NCI-H748 treated with DMSO at 0.1 percent for 48 hours (cell line): ENCODE measurements at places on chromosomes 11 and 22.

GRCh38 chr11:88689548-88690240 is 352.2 kb upstream of the CTSC start:
- DNase-seq, result no peak

DNA sequence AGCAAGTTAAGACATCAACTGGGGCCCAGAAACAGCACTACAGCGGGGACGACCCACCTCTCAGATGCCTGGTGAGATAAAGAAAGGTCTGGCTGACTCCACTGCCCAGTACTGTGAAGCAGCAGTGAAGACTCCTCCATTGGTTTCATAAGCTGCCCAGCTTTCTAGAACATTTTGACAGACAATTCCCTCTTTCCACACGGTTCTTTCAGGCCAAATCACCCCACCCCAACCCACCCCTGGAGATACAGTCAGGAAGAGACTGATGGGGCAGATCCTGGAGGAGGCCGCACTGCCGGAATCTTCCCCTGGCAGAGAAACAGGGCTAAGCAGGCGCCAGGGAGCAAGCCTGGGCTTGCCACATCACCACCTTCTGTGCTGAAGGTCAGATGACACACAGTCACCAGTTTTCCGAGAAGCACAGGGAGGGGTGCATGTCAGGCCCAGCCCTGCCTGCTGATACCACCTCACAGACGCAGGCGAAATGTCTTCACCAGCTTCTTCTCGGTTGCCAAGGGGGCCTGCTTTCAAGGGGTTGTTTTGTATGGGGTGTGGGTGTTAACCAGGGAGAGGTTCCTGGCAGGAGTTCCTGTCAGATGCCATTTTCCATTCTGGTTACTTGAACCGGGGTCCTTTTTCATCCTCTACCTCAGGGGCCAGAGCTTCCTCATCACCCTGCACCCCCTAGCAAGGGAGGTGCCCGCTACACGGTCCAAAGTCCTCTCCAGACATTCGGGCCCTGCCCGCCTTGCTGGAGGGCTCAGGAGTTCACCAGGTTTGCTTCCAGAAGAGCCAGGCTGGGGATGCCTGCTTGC is 1.4 kb upstream of the NEAT1 start:
- DNase-seq, result peak; percentile 61

DNA sequence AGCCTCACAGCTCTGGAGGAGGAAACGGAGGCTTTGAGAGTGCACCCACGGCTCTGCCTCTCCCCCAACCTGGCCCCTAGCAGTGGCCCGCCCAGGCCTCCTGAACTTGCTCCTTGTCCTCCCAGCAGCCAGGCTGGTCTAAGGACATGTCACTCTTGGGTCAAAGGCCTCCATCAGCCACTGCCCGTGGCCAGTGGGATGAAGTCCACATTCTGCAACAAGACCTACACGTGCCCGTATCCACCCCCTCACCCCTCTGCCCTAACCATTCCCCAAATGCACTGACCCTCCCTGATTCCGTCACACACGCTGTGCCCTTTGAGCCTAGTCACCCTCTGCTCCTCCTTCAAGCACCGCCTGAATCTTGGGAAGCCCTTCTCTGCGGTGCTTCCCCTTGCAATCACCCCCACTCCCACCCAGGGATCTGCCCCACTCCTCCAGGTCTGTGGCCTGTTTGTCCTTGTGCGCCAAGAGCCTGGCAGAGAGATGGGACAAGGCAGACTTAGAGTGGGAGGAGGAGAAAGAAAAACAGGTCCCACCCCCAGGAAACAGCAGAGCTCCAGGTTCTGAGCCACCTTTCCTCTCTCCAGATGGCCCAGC is 37.5 kb upstream of the TEF start:
- no peak for DNase-seq

DNA sequence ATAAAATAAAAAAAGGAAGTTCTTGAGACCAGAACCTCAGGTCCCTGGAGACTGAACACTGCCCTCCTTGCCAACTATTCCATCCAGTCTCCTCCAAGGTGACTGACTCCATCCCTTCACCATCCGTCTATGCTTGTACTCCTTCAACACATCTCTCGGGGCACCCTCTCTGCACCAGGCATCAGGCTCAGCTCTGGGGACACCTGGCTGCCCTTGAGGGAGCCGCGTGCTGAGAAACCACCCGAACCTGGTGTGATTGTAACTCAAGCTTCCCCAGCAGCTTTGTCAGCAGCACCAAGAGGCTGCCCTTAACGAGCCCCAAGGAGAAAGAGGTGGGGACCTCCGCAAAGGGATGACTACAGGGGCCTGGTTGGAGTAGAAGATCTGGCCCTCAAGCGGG is 1.7 kb downstream of the PTPN5 start:
- DNase-seq, result no peak

- no peak for DNase-seq
Measured at GRCh38 chr22:36358533-36359469, 29.0 kb downstream of the MYH9 start.

- no peak for DNase-seq
Measured at GRCh38 chr11:15166204-15166603, 51.5 kb downstream of the INSC start.

DNA sequence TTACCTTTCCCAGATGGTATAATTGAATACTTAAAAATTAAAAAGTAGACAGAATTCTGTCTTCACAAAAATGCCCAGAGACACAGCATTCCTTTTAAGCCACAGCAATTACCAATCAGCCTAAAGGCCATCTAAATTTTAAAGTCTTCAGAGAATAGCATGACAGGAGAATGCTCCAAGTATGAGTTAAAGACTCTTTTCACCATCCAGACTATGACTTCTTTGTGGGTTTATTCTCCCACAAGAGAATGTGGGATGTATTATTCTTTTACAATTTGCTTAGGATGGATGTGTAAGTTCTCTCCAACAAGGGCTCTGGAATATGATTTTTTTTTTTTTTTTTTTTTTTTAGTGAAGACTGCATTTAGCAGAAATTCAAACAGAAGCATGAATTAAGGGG is 249.9 kb downstream of the TTC28 start:
- DNase-seq, result no peak

DNA sequence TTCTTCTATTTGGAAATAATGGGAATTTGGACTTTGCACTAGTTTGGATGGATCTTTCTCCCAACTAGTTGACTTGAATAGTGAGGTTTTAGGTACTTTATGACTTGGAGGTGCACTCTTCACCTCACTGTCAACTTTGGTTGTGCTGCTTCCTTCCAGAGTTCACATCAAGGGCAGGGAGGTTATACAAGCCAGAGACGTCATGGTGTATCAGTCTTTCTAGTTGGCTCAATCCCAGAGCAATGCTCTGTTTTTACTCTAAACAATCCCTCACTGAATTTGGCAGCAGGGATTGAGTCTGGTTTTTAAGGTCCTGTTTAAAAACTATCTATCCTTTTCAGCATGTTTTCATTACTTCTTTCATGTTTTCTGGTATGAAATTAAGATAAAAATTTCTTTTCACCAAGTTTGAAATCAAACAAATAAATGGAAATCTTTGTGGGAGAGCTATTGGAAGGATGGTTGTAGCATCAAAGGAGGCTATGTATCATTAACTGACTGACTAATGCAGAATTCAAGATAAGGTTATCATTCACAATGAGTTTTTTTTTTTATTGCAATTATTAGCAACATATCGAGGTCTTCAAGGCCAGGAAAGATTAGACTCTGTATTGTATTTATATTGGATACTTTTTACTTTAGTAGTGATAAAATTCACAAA is 28.0 kb upstream of the ZBED5 start:
- no peak for DNase-seq

DNA sequence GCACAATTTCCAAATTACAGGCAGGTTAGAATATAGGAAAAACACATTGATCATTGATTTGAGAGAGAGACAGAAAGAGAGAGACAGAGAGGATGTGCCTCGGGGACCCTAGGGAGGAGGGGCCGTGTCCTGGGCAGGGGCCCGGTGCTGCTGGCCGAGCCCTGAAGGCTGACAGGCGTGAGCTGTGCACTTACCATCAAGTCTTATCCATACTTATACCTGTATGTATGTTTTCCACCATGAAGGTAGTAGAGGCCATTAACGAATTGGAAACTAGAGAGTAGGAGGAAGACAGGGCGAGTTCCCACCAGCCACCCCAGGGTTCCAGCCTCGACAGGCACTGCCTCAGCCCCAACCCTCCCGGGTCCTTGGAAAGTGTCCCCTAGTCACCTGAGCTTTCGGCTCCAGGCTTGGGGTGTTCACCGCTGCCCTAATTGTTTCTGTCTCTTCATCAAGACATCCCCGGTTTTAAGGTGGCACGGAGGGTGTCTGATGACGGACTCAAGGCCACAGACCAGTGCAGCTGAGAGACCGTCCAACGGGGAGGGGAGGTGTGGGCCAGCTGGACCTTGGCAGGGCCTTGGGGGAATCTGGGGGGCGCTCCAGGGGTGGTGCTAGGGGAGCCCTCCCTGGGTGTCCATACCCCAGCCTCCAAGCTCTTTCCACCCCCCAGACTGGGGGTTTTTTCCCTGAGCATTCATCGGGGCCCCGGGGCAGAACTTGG is 431.3 kb downstream of the TBC1D22A start:
- no peak for DNase-seq

GRCh38 chr11:71221821-71222220 is 30.6 kb downstream of the SHANK2 start:
- DNase-seq, result no peak

DNA sequence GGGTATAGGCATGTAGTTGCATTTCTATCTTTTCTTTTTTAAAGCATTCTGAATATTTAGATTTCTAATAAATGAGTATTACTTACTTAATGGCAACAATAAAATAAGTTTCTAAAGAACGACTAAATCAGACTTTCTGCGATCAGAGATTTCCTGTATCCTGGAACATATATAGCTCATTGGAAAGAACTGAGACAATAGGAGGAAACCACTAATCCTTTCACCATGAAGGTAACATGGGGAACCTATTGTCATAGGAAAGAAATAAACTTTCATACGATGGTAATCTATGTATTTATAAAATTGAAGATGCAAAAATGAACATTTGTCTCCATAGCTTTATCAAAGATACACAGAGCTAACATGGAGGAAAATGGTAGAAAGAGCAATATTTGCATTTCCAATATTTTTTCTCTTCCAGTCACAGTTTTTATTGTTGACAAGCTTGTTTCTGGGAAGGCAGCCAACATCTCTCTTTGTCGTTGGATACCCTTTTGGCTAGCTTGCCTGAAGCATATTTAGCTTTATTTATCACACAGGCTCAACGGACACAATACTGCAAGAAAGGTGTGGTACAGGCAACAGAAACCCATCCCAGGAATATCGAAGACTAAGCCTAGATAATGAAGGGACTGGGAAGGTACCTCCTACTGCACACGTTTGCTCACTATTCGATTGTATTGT is 293.3 kb upstream of the MPPED2 start:
- DNase-seq, result peak; percentile 37

- DNase-seq, result no peak
Measured at GRCh38 chr11:118202599-118203422, 22.0 kb downstream of the JAML start.

DNA sequence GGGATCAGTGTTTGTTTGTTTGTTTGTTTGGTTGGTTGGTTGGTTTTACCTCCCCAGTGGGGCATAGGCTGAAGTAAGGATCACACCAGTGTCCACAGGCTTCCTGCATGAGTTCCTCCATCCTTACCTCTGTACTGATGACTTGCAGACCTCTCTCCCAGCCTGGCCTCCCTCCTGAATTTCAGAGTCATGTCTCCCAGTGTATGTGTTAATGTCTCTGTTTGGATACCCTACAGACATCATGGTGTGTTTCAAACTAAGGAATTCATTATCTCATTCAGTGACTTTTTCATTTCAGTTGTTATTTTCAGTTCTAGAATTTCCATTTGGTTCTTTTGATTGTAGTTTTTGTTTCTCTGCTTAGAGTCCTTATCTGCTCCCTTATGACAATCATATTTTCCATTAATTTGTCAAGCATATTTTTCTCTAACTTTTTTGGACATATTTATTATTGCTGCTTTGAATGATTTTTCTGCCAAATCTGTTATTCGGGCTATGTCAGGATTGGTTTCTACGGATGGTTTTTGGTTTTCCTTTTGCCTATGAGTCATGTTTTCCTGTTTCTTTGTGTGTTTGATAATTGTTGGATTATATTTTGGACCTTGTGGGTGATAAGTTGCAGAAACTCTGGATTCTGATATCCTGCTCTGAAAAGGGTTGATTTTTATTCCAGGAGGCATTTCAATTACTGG is 23.6 kb downstream of the MYEOV start:
- DNase-seq, result no peak

- no peak for DNase-seq
Measured at GRCh38 chr11:116510166-116510565, 262.6 kb downstream of the BUD13 start.

- no peak for DNase-seq
Measured at GRCh38 chr11:70725739-70726138, 327.4 kb downstream of the CTTN start.

DNA sequence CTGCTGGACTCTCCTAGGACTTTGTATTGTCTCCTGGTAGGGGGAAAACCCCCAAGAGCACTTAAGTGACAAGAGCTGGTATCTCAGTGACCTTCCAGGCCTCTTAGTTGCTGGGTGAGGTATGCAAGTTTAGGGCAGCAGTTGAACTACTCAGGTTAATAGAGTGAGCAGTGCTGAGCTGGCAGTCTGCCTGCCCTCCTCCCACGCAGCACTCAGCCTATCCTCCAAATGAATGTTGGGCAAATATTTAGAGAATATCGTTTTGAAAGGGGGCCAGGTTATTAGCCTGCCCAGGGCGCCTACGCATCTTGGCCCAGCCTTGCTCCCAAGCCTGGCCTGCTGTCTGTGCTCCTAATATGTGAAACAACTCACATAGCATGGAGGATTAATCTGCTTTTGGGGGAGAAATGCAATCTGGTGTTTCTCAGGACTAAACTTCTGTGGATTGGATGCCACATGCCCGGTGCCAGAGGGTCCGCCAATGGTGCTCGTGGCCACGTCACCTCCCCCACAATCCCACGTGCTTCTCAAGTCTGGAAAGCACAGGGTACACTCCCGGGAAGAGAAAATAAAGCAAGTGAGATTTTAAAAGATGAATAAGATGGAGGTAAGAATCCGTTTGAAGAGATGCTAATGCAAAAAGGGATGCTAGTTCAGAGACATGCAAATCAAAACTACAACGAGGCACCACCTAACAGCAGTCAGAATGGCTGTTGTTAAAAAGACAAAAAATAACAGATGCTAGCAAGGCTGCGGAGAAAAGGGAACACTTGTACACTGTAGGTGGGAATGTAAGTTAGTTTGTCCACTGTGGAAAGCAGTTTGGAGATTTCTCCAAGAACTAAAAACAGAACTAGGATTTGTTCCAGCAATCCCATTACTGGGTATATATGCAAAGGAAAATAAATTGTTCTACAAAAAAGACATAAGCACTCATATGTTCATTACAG is 67.7 kb downstream of the SPON1 start:
- peak; percentile 63 for DNase-seq

DNA sequence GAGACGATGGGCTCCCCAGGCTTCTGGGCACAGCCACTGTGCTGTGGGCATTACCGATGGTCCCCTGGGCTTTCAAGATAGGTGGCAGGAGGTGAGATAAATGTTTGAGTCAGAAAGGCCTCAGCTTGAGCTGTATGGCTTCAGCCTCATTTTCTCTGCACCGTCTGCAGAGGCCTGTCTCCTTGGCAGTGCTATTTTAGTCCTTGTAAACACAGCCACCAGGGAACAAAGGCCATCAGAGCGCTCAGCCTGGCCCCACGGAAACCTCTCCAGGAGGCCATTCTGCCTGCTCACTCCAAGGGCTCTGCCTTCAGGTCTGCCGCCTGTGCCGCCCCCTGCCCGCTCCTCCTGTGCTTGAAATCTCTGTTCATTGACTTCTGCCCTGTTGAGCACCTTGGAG is 1424.9 kb downstream of the TBC1D22A start:
- DNase-seq, result no peak
